ENCODE measurements at places on chromosomes 2 and 18.
A peak's percentile ranks its signal among the peaks of the same experiment; 100 is the strongest.

- no peak for DNase-seq
These were observed 76.2 kb downstream of the TGFA start for GRCh38 chr2:70477441-70477844.

DNA sequence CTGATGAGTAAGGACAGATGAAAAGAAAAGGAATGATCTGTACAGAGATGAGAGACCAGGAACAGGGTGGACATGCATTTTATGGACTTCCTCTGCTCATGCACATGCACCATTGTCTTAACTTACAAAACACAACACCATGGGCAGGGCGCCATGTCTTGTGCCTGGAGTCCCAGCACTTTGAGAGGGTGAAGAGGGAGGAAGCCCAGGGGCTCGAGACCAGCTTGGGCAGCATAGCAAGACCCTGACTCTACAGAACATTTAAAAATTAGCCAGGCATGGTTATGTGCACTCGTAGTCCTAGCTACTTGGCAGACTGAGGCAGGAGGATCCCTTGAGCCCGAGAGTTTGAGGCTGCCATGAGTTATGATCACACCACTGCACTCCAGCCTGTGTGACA lies 86.9 kb downstream of the ZFP36L2 start:
- DNase-seq: no peak

DNA sequence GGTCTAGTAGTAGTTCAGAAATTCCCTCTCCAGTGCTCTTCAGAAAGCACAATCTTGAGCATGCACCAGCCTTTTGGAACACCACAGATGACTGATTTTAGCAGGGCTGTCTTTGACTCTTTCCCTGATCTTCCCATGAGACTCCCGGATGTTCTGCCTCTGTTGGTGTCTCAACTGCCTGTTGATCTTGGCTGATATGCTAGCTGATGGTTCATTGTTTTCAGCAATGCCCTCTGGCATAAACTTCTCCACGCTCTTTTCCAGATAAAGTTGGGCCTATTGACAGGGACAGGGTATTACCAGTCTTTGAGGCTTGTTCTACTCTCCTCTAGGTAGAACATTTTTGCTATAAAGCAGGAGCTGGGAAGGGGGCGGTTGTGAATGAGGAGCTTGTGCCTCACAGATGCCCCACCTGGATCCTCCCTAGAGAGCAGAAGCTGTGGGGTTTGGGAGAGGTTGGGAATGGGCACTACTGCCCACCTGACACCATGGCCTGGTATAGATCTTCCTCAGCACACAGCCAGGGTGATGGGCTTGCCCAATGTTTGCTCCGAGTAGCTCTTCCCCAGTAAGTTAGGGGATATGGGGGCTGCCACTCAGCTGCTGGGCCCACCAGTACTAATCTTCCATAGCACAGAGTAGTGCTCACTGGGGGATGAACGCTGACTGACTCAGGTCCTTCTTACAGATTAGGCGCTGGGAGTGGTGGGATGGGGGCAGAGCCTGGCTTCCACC lies 111.3 kb downstream of the PTGR3 start:
- no peak for DNase-seq

DNA sequence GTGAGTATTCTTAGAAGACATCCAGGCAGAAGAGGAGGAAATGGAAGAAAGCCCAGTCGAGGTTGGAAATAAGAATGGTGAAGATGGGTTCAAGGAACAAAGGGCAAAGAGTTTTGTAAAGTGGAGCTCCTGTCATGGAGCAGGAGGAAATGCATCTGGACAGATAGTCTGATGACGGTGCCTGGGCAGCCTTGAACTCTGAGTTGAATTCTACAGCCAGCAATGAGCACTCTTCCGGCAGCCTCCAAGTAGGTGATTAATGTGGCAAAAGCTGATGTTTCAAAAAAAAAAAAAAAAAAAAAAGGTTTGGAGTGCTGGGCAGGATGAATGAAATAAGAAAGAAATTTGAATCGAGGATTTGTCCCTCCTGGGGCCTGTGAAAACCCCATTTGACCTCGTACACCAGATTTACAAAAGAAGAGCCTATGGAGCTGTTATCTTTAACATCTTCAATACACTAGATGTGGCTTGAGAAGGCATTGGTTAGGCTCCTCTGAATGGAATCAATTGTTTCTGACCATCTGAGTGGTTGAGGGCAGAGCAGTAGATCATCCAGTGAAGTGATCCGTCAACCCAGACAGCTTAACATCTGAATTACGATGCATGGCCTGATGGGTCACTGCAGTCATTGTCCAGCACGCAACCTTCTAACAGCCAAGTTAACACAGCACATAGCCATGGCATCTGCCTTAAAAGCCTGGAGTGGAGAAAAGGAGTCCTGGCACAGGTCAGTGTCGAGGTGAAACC lies 449.7 kb downstream of the TXNL1 start:
- no peak for DNase-seq

GRCh38 chr2:50859110-50859509 lies 172.8 kb downstream of the NRXN1 start:
- no peak for DNase-seq

DNA sequence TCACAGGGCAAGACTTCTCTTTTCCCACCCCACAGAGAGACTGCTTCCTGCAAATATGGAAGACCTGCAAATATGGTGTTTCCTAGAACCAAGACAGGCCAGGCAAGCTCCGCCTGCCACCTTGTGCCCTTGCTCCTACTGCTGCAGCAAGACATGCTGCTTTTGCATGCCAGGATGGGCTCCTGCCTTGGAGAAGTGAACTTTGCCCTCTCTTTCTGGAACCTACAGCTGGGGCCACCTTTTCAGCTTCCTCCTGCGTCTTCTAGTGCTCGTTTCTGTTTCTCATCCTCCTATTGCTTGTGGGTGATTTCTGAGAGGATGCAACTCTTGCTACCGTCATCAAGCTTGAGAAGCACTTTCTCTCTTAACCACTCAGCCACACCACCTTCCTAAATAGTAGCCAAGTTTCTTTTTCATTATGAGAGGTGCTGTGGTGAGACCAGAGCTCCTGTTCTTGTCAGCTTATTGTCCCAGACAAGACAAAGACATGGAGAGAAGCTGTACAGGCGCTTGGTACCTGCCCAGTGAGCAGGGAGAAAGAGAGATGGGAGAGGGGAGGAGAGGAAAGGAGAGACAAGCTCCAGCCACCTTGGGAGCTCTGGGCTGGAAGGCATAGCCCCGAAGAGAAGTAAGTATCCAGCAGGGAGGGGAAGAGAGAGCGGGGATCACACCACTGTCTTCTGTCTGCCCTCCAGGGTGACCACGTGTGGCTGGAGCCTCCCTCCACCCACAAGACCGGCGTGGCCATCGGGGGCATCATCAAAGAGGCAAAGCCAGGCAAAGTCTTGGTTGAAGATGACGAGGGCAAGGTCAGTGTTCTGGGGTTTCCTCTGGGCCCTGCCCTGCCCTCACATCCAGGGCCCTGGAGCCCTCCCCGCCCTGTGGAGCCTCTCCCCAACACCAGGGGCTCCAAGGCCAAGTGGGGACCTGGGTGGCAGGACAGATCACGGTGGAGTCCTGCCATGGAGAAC lies 28.3 kb downstream of the MYO7B start:
- DNase-seq: no peak

DNA sequence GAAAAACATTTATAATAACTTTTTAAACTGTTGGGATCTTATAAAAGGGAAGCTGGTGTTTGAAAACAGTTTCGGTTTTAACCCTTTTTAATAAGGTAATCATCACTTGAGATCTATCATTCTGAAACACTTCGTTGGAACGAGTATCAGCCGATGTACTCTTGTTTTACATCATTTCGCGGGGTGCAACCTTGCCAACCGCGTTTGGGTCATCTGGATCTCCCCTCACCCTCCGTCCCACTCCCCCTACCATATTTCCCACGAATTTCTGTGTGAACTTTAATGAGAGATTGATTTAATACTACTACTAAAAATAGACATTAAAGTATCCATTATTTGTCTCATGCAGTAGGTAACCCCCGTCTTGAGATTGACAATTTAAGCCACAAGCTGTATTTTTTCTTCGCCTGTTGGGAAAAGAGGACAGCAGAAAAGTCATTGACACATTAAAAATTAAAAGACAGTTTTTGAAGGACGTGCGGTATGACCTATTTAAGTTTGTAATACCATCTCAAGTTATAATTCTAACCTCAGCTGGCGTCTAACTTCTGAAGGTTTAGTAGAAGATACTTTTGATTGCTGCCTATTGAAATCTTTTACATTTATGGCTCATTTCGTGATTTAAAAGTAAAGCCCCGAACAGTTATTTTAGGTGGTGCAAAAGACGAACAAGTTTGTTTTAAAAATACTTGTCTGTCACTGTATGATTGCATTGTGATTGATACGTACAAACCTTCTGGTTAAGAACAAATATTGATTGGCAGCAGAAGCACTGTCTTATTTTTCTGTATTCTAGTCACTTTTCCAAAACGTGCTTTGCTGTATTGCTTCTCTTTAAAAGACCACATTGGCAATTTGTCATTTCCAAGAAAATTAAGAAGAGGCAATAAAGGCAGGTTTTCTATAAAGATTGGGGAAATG lies 1.5 kb downstream of the CREB1 start:
- no peak for DNase-seq

GRCh38 chr18:43588838-43589237 lies 311.5 kb upstream of the SYT4 start:
- no peak for DNase-seq

GRCh38 chr18:1393929-1394328 lies 489.3 kb downstream of the ADCYAP1 start:
- DNase-seq: no peak

GRCh38 chr2:28716265-28716865 lies 35.3 kb upstream of the PPP1CB start:
- DNase-seq: peak; percentile 96

DNA sequence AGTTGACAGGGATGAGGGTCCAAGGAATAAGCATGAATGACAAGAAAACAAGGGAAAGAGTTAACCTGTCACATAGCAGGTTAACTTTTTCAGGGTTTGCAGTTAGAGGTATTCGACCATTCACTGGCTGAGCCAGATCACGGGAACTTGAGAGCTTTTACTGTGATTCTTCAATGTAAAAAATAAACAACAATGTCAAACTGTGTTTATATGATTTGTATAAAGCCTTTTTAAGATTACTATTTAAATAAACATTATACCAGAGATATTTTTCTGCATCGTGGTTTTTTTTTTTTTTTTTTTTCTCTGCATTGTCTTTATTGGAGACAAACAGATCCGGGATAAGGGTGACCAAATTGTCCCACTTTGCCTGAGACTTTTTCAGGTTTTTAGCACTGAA lies 115.6 kb downstream of the NRP2 start:
- no peak for DNase-seq

Measured in LNCaP clone FGC (cell line).